ENCODE measurements at places on chromosomes 11 and 22.

GRCh38 chr11:111774955-111775710 is 8.9 kb upstream of the PPP2R1B start:
- peak; percentile 41 for DNase-seq

- DNase-seq, result no peak
These were observed 91.1 kb downstream of the MYO18B start for GRCh38 chr22:25833091-25833490.

- peak; percentile 11 for DNase-seq
These were observed 241.8 kb upstream of the ARHGAP42 start for GRCh38 chr11:100445231-100445735.

DNA sequence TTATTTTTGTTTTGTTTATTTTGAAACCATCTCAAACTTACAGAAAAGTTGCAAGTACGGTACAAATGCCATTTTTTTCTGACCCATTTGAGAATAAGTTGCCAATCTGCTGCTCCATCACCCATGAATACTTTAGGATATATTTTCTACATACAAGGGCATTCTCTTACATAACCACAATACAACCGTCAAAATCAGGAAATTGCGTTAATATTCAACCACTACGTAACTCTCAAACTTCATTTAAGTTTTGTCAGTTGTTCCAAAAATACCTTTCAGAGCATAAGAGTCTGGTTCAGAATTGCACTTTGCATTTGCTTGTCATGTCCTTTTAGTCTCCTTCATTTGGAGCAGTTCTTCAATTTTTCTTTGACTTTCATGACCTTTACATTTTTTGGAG is 194.3 kb upstream of the BDNF start:
- peak; percentile 22 for DNase-seq

- DNase-seq, result no peak
These were observed 16.0 kb downstream of the BCL9L start for GRCh38 chr11:118909619-118910308.

- no peak for DNase-seq
These were observed 463.3 kb downstream of the BRD1 start for GRCh38 chr22:49364398-49364797.

DNA sequence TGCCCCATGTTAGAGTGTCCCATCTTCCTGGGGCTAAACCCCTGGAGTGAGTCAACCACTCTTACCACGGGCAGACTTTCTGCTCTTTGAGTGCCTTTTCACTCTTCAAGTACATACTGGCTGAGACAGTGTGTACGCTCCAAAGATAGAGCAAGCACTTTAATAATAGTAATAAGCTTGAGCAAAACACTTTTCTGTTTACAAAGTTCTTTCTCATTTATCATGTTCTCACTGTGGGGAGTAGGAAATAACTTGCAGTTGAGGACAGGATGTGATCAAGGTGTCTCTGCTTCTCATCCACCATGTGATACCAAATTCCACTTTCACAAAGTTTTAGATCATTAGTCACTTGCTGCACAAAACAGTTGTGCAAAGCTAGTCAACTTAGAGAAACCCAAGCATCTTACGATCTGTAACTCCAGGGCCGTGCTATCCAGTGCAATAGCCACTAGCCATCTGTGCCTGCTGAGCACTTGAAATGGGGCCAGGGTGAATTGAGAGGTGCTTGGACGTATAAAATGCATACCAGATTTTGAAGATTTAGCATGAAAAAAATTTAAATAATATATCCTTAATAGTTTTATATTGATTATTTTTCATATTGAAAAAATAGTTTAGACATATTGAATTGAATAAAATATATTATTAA is 135.3 kb downstream of the KIF18A start:
- DNase-seq, result peak; percentile 50

DNA sequence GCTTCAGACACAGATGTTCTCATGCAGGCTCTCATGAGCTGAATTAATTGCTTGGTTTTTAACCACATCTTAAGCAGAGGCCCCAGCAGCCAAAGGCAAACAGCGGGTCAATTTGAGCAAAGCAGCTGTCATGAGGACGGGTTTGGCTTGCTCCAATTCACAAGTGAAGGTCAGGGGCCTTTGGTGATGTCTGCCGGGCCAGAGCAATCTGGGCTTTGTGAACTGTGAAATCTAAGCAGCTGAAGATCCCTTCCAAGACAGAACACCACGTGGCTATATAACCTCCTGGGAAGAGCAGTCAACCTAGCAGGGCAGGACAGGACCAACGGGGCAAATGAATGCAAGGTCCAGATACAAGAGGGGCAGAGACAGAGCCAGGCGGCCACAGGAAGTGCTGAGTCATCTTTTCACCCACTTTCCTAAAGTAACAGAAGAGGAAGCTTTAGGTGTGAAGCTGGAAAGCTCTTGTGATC is 187.3 kb upstream of the B3GAT1 start:
- DNase-seq, result no peak

GRCh38 chr22:35837101-35837727 is 119.5 kb downstream of the APOL5 start:
- peak; percentile 18 for DNase-seq

GRCh38 chr11:61967924-61968757 is 707 bp upstream of the FTH1 start:
- DNase-seq, result peak; percentile 45

GRCh38 chr11:125626288-125626950 is 1.5 kb downstream of the CHEK1 start:
- no peak for DNase-seq

DNA sequence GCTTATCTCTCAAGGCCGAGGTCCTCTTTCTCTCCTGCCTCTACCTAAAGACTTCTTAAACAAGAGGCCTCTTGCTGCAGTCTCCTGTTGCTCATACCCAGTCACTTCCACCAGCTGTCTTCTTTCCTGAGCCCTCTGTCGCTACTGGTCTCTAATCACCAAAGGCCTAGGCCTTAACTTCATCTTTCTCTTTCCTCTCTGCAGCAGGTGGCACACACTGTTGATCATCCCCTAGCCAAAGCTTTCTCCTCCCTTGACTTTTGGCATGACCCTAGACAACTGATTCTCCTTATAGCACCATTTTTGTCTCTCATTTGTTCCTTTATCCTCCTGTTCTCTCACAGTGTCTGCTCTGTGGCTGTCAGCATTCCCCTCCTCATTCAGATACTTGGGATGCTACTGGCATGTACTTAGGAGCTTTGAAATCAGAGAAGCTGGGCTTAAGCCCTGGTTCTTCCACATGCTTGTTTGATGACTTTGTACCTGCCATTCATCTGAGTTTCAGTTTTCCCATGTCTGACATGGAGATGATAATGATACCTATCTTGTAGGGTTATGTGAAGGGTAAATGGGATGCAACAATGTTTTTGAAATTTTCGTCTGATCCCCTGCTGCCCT is 22.4 kb downstream of the ENDOD1 start:
- no peak for DNase-seq

- DNase-seq, result no peak
These were observed 47.9 kb downstream of the STIM1 start for GRCh38 chr11:3903207-3903896.

DNA sequence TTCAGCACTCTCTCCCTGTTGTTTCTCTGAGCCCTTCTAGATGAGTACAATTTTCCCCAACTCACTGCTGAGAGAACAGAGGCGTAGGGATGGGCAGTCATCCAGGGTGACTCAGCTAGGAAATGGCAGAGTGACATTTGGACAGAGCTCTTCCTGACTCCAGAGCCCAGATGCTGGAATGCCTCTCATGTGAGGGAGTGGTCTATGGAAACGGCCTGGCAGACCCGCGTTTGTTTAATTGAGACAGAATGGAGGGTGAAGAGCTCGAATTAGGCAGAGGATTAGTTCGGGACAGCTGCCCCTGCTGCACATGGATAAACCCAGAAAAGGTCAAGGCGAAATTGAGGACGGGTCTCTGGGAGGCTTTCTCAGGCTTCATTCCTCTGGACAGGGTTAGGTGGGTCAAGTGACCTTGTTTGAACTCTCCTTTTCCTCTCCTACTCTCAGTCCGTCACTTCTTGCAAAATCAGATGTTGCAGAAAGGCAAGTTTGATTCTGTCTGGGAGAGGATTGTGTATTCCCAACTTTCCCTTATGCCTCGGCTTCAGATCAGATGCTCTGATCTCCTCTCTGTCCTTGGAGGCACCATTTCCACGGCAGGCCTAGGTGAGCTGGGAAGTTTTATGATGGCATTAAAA is 7.6 kb upstream of the LMO2 start:
- DNase-seq, result peak; percentile 91

- peak; percentile 43 for DNase-seq
These were observed 187.7 kb upstream of the E2F8 start for GRCh38 chr11:19428206-19429002.

GRCh38 chr11:115518983-115519628 is 14.9 kb upstream of the CADM1 start:
- no peak for DNase-seq

GRCh38 chr11:33906484-33907186 is 14.8 kb upstream of the LMO2 start:
- no peak for DNase-seq

DNA sequence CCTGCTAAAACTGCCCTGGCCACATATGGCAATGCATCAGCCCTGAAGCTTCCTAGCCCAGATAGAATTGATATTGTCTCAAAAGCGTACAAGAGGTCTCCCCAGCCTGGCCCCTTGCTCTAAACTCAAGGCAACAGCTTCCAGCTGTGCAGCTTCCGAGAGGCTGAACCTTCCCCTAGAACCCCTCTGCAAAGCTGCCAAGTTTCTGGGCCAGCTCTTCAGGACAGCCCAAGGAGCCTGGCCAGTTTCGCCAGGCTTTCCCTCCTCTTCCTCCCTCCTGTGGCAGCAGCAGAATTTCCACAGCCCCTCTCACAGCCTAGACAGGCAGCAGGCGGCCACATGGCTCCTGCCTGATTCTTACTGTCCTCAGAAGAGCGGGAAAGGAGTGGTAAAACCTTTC is 34.5 kb downstream of the NUMA1 start:
- peak; percentile 65 for DNase-seq

DNA sequence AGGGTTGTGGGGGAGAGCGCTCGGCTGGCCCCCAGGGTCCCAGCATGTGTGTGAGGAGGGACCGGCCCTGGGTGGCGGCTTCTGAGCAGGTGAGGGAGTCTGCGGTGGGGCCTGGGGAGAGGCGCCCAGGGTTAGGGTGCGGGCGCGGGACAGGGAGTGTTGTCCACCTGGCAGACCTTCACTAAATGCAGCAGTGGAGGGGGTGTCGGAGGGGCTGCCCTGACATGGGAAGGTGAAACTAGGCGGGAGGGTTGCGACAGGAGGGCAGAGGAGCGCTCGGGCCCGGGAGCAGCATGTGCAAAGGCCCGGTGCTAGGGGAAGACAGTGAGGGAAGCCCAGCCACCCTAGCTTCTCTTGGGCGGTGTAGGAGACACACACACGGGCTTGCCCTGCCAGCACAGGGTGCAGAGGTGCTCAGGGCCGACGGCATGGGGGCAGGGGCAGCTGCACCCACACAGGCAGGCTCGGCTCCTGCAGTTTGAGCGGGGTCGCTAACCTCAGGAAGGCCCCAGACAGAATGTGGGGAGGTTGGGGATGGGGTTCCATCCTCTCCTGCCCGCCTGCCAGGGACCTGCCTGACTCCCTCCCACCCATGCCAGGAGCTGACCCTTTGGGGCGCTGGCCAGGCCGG is 22.2 kb downstream of the OTUB1 start:
- no peak for DNase-seq

DNA sequence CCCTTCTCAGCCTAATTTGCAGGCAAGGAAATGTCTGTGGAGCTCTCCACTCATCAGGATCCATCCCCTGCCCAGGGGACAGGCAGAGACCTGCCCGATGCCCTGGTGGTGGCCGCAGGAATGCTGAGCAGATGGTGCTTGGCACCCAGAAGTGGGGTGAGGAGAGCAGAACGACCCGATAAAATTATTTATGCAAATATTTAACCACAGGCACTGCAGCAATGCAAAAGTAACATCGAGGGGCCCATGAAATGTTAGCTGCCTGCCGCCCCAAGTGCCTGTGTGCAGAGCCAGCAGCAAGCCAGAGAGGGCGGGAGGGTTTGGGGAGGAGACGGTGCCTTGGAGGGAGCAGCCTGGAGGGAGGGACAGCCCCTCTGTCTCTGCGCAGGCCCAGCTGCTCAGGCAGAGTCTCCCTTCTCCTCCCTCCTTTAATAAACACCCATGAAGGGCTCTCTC is 205.5 kb downstream of the CTTN start:
- no peak for DNase-seq

DNA sequence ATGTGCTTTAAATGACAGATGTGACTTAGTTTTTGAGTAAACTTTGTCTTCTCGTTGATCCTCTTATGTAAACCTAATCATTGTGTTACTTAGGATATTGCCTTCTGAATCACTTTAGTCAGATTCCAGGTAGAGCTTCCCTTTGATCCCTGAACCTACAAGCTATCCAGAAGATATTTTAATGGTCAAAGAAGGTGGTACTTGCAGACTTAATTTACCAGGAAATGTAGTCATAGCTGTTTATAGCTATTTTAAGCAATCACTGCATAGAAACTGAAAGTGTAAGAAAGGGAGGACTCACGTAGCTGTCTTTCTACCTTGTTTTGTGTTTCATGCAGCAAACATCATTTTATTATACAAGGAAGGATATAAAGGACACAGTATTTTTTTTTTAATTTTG is 189.5 kb downstream of the DDX10 start:
- DNase-seq, result peak; percentile 27

DNA sequence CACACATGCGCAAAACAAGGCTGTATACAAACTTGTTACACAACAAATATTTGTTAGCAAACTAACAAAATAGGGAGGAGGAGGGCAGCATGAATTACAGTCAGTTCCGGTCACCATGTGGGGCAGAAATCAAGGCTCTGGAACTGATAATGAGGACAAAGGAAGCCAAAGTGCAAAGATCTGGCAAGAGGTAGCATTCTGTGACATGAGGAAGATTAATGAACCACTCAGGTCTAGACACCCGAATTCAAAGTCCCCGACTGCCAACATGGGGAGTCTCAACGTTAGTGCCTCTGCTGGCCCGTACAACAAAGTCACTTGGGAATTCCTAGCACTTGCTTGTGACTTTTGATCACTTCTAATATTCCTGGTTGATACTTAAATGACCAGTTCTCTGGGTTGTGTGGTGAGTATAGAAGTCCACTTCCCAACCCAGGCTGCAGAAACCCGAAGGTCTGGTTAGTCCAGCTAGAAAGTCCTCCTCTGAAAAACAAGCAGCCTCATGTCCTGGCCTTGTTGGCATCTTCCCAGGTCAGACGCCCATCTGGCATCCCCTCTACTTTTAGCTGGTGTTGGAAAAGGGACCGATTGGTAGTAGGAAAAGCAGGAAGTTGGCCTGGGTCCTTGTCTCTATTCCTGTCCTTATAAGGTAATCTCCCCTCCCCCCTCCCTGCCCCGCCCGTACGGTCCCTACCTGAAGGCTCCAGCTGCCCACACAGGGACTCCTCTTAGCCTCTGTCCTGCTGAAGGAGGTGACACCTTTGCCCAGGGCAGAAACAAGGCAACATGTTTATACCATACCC is 1.6 kb downstream of the SUN2 start:
- peak; percentile 84 for DNase-seq

- DNase-seq, result no peak
These were observed 7.9 kb downstream of the PCSK7 start for GRCh38 chr11:117223741-117224689.

GRCh38 chr22:50507421-50507990 is at the start of gene LMF2:
Gene LMF2 (minus strand): TSS chr22:50507702. CDS start chr22:50507675, 27 bp downstream.
- DNase-seq, result no peak

GRCh38 chr11:117458275-117459122 is 130.8 kb downstream of the CEP164 start:
- DNase-seq, result no peak

- no peak for DNase-seq
These were observed 22.7 kb downstream of the ARFGAP3 start for GRCh38 chr22:42834177-42834949.

GRCh38 chr11:95451261-95451660 is 220.3 kb upstream of the SESN3 start:
- DNase-seq, result no peak

Data from cardiac fibroblast (primary cell).